ENCODE measurements at places on chromosomes 1 and 21.

DNA sequence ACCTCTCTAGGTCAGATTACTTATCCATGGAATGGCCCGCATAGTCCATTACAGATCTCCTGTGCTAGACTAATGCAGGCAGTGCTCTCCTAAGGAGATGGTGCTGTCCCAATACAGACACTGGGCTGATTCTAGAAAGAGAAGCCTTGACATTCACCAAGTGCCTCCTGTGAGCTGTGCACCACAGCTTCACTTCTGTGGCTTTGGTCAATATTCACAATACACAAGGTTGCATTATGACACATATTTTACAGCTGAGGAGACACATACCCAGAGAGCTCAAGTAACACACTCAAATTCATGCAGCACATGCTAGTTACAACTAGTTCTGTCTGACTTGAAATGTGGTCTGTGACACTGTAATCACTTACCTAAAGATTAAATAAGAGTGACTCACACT is 59.4 kb upstream of the LRRC8B start:
- DNase-seq: no peak

GRCh38 chr1:192592517-192592916 is 16.9 kb downstream of the RGS1 start:
- DNase-seq: no peak

DNA sequence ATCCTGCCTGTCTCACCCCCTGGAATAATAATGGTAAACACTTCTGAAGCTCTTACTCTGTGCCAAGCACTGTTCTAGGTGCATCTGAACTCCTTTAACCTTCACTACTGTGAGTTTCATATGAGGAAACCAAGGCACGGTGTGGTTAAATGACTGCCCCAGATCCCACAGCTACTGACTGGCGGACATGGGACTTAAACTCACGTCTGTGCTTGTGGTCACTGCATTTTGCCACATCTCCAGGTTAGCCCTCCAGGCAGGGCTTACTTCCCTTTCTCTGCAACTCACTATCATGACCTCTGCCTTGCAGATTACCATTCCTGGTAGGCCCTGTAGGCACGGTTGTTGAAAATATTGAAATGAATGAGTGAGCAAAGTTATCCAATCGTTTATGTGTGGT is 83.4 kb downstream of the ADSS2 start:
- peak; percentile 42 for DNase-seq

DNA sequence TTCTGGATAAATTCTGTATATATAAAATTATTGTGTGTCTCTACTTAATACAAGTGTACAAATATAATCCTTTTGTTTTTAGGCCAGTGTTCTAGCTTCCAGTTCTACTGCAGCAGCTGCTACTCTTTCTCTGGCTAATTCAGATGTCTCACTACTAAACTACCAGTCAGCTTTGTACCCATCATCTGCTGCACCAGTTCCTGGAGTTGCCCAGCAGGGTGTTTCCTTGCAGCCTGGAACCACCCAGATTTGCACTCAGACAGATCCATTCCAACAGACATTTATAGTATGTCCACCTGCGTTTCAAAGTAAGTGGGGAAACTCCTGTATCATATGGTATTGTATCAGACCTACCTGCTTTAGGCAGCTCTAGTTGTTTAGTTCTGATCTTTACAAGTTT is 21.3 kb upstream of the OLFML3 start:
- DNase-seq: no peak

DNA sequence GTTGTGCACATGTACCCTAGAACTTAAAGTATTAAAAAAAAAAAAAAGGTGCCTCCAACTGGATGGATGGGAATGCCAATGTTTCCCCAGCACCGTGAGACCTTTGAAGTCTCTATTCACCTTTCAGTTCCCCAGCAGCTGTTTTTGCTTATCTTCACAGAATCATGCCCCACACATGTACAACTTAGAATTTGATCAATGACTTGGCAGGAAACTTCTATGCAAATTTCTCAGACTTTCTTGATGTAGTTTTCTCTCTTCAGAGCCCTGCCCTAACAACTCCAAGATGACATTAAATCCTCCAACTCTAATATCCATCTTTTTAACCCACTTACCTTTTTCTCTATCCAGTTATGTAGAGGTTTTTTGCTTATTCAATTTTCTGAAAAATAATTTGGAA is 144.3 kb downstream of the PLPPR5 start:
- DNase-seq: no peak

DNA sequence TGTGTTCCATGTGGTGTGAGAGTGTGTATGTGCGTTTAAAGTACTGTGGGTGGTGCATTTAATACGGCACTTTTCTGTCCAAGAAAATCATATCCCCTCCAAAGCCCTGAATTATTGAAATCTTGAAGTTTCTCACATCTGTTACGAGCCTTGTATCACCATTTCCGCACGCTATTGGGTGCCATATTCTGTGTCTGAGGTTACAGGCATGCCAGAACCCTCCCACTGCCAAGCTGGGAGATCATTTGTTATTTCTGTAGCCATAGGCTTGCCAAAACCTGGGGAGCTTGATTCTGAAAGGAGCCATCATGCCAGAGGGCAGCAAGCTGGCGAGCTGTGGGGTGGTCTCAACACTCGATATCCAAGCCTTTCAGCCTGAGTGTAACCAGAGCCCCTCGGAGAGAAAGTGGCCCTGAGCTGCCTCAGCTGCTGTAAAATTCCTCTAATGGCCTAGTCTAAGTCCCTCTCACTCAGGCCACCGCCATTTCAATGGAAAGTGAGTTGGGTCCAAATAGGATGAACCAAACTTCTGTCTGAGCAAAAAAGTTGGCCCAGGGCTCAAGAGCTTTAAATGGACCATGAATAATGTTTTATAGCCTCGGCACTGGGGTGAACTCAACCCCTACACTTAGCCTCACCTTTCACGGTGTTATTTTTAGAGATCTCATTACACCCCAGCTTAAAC is 298.4 kb upstream of the DUSP10 start:
- no peak for DNase-seq

- no peak for DNase-seq
These were observed 514 bp downstream of the AGL start for GRCh38 chr1:99850459-99851291.

- DNase-seq: no peak
These were observed 75.9 kb downstream of the ZSCAN20 start for GRCh38 chr1:33548319-33548718.

GRCh38 chr1:65769636-65770035 is 23.1 kb upstream of the PDE4B start:
- no peak for DNase-seq

DNA sequence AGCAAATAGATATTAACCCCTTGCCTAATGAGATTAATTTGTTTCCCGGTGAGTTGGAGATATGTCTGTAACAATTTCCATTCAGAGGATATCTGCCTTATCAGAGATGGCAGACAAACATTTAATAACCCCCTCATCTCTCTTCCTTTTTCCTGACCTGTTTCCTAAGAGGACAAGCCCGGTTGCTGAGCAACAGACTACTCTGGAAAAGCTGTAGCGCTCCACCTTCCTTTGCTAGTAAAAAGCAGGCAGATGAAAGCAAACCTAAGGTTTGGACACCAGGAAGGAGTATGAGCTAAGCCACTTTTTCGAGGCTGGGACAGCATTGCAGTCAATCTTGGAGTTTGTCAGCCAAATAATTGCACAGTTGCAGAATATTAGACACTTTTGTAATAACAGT is 82.4 kb downstream of the RGS21 start:
- no peak for DNase-seq

- DNase-seq: peak; percentile 35
These were observed 390 bp downstream of the ZFP69B start for GRCh38 chr1:40450495-40451237.

DNA sequence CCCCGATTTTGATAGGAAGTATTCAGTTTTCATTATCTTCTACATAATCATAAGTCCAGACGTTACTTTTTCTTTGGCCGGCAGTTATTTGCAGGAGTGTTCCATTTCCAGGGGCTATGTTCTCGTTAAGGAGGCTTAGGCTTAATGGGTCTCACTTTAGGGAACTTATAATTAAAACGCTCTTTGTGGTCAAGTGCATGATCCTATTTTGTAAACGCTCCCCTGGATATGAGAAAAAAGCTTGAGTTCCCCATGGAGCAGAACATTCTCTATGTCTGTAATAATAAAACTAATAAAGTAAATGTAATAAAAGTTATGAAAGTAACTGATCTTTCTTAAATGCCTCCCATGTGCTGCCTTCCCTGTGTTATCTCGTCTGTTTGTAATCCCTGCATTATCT is 48.7 kb upstream of the GPR153 start:
- DNase-seq: no peak
